Bladder microvascular endothelial cell (primary cell): ENCODE measurements at places on chromosomes 2 and 18. TPM values are rescaled to one million over a fixed set of nuclear protein-coding genes. Genes with fewer than 3 reads are reported as not detected.

SLC9A4 gene
- under 0.01 TPM in 2 replicates for total RNA-seq

ALLC gene
- total RNA-seq: not detected in 2 replicates

CABLES1 gene
- 9.7 and 52.2 TPM in 2 replicates for total RNA-seq

G6PC2 gene
- not detected in 2 replicates for total RNA-seq

UPP2 gene
- total RNA-seq: not detected in 2 replicates

CRYGD gene
- not detected in 2 replicates for total RNA-seq

SYT4 gene
- total RNA-seq: not detected in 2 replicates

CFAP221 gene
- total RNA-seq: 0.06 and 0.16 TPM in 2 replicates

CD28 gene
- under 0.01 TPM in 1 of 2 replicates, not detected in the other for total RNA-seq

RNU2-63P gene
- 14.6 and 238 TPM in 2 replicates for total RNA-seq

CD207 gene
- 0.16 TPM in 1 of 2 replicates, not detected in the other for total RNA-seq

TUBB8B gene
- not detected in 2 replicates for total RNA-seq

PROC gene
- total RNA-seq: not detected in 2 replicates

CPLX4 gene
- total RNA-seq: not detected in 2 replicates

ROCK2 gene
- 35.3 and 66.3 TPM in 2 replicates for total RNA-seq

POU3F3 gene
- under 0.01 TPM in 1 of 2 replicates, not detected in the other for total RNA-seq

MROH2A gene
- not detected in 2 replicates for total RNA-seq

GALM gene
- total RNA-seq: 5.0 and 8.4 TPM in 2 replicates

RAB6C gene
- total RNA-seq: 0.06 TPM in 1 of 2 replicates, not detected in the other

GCG gene
- total RNA-seq: not detected in 2 replicates

FAM117B gene
- total RNA-seq: 0.81 and 2.8 TPM in 2 replicates

LYG1 gene
- 0.49 and 0.57 TPM in 2 replicates for total RNA-seq

RAB27B gene
- under 0.01 TPM in 1 of 2 replicates, not detected in the other for total RNA-seq

CLEC4F gene
- 0.13 and 0.16 TPM in 2 replicates for total RNA-seq

SFTPB gene
- total RNA-seq: not detected in 2 replicates

CFAP65 gene
- total RNA-seq: not detected in 2 replicates

VAMP5 gene
- 85.5 and 129 TPM in 2 replicates for total RNA-seq

ADGRF3 gene
- under 0.01 and 0.06 TPM in 2 replicates for total RNA-seq

ANKRD30B gene
- not detected in 2 replicates for total RNA-seq

ICOS gene
- total RNA-seq: not detected in 2 replicates

NT5DC4 gene
- total RNA-seq: not detected in 2 replicates

DNAJC5G gene
- total RNA-seq: 0.16 and 4.4 TPM in 2 replicates
